NK-92 treated with Interleukin-12 subunit alpha and Interleukin-12 subunit beta, amount 100 ng/mL, for 24 hours (cell line): ENCODE measurements at places on chromosomes 3 and 15.

DNA sequence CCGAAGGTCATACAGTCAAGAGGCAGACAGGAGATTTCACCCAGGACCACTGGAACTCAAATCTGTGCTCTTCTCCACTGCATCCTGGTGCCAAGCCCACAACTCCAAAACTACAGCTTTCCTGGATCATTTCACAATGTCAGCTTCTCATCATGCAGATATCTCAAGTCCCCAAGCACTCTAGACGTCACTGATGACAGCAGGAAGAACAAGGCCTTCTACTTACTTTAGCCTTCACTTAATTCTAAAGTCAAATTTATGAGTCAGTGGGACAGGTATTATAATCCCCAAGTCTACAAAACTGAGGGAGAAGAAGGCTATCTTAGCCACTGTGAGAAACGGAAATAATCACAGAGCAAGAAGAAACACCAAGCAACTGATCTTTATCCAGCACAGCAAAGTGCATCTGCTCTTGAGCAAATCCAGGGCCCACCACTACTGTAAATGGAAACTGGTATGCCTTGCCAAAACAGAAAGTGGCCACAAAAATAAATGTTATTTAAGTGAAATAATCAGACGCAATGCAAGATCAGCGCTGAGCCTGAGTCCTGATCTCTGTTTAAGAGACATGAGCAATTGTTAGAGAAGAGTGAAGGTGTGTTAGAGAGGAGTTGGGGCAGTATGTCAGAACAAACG is 928 bp downstream of the RAD18 start:
- no peak for DNase-seq

- DNase-seq: peak; percentile 32
These were observed 43.4 kb downstream of the PXYLP1 start for GRCh38 chr3:141275032-141275422.

- DNase-seq: no peak
These were observed 7.1 kb upstream of the FBN1 start for GRCh38 chr15:48652510-48653076.

- no peak for DNase-seq
These were observed 32.4 kb upstream of the SLC6A6 start for GRCh38 chr3:14369675-14370669.

DNA sequence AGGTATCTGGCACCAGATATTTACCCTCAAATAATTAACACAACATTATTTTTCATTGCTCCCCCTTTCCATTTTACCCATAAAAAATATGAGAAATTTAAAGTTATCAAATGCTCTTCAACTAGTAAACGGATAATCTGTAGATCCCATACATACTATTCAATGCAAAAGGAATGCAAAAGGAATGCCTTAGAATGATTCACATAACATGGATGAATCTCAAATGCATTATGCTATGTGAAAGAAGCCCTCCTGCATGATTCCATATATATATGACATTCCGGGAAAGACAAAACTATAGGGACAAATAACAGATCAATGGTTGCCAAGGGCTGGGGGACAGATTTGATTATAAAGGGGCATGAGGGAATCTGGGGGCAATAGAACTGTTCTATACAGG is 195.7 kb downstream of the STT3B start:
- no peak for DNase-seq

GRCh38 chr3:183592821-183593220 is 37.3 kb upstream of the KLHL6 start:
- no peak for DNase-seq
